ENCODE measurements at places on chromosomes 12 and 14.
A peak's percentile ranks its signal among the peaks of the same experiment; 100 is the strongest.

- no peak for DNase-seq
Measured at GRCh38 chr12:120093592-120094355, 22.8 kb downstream of the RAB35 start.

GRCh38 chr14:21498540-21499526 lies 12.3 kb downstream of the METTL3 start:
- DNase-seq: no peak

DNA sequence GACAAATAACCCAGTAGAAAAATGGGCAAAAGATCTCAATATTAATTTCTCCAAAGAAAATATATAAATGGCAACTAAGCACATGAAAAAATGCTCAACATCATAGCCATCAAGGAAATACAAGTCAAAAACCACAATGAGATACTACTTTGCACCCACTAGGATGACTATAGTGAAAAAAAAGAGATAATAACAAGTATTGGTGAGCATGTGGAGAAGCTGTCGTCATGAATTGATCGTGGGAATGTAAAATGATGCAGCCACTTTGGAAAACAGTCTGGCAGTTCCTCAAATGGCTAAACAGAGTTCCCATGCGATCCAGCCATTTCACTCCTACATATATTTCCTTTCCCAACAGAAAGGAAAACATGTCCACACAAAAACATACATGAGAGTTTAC lies 18.1 kb downstream of the JDP2 start:
- DNase-seq: no peak

- DNase-seq: peak; percentile 37
Measured at GRCh38 chr12:103632554-103633216, 45.6 kb downstream of the STAB2 start.

DNA sequence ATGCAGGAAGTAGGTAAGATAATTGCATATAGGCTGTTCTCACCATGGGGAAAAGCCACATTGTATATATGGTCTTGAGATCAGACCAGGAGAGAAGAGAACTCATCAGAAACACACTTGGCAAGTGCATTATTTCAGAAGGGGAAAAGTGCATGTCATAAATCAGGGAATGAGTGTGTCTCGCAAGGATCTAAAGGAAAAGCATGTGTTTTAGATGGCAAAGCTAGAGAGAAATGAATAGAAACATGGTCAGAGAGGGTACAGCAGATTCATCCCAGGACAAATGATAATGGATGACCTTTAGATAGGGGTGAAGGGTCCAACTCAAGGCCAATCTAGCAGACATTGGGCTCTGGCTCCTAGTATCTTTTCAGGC lies 230.2 kb upstream of the NAV3 start:
- no peak for DNase-seq

- DNase-seq: no peak
Measured at GRCh38 chr12:109307051-109307450, 2.0 kb downstream of the FOXN4 start.

- DNase-seq: no peak
Measured at GRCh38 chr12:90940872-90941499, 14.0 kb downstream of the CCER1 start.

DNA sequence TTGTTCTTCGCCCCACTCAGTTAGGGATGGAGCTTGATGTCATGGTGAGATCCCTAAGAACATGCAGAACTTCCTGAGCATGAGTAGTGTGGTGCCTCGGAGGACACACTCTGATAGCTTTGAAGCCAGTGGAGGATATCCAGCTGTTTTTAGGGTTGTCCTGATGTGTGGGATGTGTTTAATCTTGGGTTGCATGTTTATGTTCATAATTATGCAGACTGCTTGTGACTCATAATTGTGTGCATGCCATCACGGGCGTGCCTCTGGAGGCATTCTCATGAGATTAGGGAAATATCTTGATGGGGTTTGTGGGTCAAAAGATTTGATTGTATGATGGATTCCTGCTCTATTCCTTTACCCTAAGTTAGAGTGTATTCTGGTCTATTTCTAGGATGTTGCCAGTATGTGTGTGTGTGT lies 267.4 kb upstream of the PELI2 start:
- no peak for DNase-seq

GRCh38 chr12:89216211-89216952 lies 135.9 kb downstream of the DUSP6 start:
- no peak for DNase-seq

GRCh38 chr12:68113644-68114043 lies 45.9 kb downstream of the IFNG start:
- DNase-seq: no peak

GRCh38 chr14:99673305-99674063 lies 10.6 kb upstream of the CYP46A1 start:
- no peak for DNase-seq

- DNase-seq: no peak
Measured at GRCh38 chr14:97458661-97459579, 661.7 kb downstream of the VRK1 start.

GRCh38 chr12:73277971-73278370 lies 1005.8 kb downstream of the TRHDE start:
- no peak for DNase-seq

DNA sequence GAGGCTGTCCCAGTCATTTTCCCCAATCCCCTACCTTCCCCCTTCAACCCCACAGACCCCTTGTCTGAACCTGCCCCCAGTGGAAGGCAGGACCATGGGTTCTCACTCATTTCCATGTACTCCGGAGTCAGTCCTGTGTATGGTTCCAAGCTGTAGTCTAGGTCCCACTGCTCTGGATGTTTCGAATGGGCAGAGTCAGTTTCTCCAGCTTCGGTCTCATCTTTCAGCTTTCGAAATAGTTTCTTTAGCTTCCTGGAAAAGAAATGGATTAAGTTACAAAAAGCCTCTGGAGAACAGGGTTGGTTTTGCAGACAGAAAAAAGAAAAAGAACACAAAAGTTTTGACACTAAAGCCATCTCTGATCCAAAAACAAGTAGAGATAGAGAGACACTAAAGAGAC lies 167.5 kb downstream of the NTF3 start:
- DNase-seq: no peak

DNA sequence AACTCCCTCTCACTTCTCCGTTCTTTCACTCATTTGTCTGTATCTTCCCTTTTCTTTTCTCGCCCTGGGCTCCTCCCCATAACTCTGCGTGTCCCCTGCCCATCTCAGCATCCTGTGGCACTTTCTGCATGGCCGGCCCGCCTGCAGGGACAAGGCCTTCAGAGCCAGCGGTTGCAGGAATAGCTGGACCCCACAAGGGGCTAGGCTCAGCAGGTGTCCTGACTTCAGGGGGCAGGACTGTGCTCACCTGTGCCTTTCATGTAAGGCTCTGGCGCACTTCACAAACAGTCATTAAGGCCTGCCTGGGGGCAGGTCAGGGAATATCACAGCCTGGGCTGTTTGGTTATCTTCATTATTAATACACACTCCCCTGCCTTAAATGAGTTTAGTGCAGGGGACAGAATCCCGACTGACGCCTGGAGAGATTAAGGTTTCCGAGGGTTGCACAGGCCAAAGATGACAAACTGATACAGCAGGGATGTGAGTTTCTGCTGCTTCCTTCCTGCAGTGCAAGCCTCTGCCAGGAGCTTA lies 768.8 kb upstream of the TBX3 start:
- no peak for DNase-seq

- DNase-seq: no peak
Measured at GRCh38 chr14:100423317-100424010, 100.3 kb downstream of the SLC25A47 start.

- DNase-seq: no peak
Measured at GRCh38 chr14:72723858-72724530, 169.9 kb downstream of the DPF3 start.

DNA sequence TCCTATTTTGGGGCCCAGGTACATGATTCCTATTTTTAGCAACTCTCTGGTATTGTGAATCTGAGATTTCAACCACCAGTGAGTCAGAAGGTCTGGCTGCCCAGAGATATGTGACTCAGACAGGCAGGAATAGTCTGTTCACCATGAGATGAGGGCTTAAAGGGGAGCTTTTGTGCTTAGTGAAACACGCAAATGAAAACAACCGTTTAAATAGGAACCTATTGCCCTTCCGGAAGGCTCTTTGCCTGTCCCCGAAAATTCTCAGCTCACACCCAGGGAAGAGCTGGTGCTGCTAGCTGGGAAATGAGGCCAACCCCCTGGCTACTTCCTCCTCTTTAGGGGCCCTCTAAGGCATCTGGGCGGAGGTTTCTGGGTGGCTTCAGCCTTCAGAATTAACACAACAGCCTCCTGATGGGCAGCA lies 283.6 kb downstream of the CACNA1C start:
- peak; percentile 89 for DNase-seq

DNA sequence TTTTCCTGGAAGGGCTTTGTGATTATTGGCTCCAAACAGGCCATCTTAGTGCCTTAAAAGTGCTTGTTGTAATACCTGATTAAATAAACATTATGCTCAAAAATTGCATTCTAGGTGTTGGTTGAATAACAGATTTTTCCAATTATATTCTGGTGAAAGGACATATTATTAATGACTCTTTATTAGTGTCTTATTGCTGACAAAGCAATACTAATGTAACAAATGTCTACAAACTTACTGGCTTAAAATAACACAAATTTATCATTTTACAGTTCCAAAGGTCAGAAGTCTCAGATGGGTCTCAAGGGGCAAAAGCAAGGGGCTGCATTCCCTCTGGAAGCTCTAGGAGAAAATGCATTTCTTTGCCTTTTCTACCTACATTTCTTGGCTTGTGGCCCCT lies 86.9 kb upstream of the CPM start:
- no peak for DNase-seq

DNA sequence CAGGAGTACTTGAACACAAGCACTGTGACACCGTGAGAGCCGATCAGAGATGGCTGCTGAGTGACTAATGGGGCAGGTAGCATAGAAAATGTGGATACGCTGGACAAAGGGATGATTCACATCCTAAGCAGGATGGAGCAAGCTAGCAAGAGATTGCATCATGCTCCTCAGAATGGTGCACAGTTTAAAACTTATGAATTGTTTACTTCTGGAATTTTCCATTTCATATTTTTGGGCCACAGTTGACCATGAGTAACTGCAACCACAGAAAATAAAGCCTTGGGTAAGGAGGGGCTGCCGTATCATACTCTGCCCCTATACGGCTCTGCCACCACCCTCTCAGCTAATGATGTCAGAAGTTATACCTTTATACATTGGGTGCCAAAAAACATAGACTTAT lies 23.3 kb upstream of the MARK3 start:
- DNase-seq: no peak

- no peak for DNase-seq
Measured at GRCh38 chr14:105199093-105199492, 18.0 kb upstream of the NUDT14 start.

DNA sequence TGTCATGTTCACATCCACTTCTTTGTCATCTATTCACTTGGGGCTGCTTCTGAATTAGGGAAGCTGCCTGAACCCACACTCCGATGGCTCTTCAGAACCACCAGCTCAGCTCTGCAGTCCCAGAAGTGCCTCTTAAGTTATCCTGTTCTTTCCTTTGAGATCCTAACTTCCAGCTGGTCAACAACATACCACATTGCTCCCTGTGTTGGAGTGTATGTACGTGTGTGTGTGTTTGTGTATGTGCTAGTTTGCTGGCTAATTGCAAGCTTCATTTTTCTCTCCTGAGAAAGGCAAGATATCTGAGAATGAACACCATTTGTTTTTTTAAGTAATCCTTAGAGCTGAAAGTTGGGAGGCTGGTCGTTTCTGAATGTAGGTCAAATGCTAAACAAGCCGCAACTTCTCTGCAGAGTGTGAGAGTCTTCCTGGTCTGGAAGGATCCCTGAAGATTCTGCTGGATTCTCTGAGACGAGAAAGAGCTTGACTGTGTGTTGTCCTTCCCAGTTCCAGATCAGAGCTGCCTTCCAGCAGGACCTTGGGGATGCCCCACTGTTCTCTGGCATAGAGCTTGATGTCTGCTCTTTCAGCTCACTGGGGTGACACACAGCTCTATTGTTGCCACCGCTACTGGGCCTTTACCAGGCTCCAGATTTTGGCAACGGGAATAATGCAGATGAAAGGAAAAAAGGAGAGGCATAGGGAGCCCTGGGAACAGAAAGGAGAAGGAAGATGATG lies 839 bp downstream of the GSG1 start:
- DNase-seq: no peak

DNA sequence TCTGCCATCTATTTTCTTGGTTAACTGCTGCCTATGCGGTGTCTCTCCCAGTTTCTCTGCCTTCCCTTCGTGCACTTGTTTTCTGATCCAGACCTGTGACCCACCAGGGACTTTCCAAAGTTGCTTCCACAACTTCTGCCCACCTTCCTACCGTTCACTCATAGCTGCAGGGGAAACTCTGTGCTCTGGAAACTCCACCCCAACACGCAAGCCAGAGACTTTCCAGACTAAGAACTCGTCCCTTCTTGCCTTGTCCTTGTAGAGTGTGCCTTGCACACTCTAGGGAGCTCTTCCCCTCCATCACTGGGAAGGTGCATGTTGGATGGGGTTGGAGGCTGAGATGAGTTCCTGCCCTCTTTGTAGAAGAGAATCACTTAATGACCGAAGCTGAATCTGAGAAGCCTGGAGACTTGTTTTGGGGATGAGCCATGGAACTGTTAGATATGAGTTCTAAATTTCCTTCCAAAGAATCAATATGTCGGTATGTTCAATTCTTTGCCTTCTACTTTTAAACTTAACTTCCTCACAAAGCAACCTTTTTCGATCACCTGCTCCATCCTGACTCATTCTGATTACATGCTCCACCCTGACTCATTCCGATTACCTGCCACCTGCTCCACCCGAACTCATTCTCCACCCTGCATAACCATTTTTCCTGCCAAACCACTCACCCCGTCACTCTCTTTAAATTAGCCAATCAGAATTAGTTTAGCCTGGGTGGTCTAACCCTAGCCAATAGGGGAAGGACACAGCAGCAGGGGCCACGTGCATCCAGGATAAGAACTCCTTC lies 82.1 kb upstream of the CAPRIN2 start:
- DNase-seq: no peak

DNA sequence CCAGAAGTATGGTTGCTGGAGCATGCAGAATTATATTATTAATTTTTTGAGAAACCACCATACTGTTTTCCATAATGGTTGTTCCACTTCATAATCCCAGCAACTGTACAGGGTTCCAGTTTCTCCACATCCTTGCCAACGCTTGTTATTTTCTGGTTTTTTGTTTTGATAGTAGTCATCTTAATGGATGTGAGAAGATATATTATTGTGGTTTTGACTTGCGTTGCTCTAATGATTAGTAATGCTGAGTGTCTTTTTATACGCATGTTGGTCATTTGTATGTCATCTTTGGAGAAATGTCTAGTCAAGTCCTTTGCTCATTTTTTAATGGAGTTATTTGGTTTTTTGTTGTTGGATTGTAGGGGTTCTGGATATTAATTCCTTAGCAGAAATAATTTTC lies 58.1 kb downstream of the DAAM1 start:
- no peak for DNase-seq

- DNase-seq: no peak
Measured at GRCh38 chr12:64998371-64999147, 122.5 kb downstream of the WIF1 start.

GRCh38 chr14:66249544-66249943 lies 236.6 kb upstream of the CCDC196 start:
- DNase-seq: no peak

- DNase-seq: no peak
Measured at GRCh38 chr14:72649603-72650227, 244.2 kb downstream of the DPF3 start.

GRCh38 chr12:34393821-34394150 lies 371.5 kb downstream of the ALG10 start:
- DNase-seq: no peak

GRCh38 chr12:9951026-9951675 lies 19.0 kb upstream of the CLEC2A start:
- DNase-seq: no peak
